ENCODE measurements at places on chromosomes 5 and 9. TPM values are rescaled to one million over a fixed set of nuclear protein-coding genes. Genes with fewer than 3 reads are reported as not detected.

- no peaks in the 10 kb centered on the region for H3K27me3 ChIP-seq
- DNase-seq, result no peak
- H3K4me1 ChIP-seq, result peaks cover 9% of the 10 kb centered on the region
- H3K4me3 ChIP-seq, result no peak overlapping the region
- H3K27ac ChIP-seq, result no peak overlapping the region
- H3K36me3 ChIP-seq, result no peaks in the 10 kb centered on the region
Observed at GRCh38 chr5:136042665-136043121, 13.9 kb downstream of the TGFBI start.

DNA sequence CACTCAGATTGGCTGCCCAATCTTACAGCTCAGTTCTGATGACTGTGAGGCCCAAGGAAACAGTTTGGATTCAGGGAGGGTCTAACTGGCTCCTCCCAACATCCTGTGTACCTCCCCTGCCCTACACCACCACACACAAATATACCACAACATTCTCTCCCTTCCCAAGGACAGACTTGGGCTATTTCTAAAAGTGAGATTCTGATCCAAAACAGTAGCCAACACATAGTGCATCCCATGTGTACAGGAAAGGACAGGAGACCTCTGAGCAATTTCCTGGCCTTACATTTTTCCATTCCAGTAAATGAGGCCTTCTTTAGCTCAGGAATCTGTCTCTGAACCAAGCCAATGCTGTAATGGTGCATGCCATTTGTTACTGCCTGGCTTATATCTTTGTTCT, 20.8 kb downstream of the ZNF366 start:
- no peaks in the 10 kb centered on the region for H3K27me3 ChIP-seq
- H3K27ac ChIP-seq, result no peak overlapping the region
- H3K4me3 ChIP-seq, result no peak overlapping the region
- no peaks in the 10 kb centered on the region for H3K4me1 ChIP-seq

GRCh38 chr5:74762599-74762998, 4.3 kb downstream of the GFM2 start:
- peaks cover 11% of the 10 kb centered on the region for H3K36me3 ChIP-seq
- H3K4me3 ChIP-seq, result no peak overlapping the region
- H3K27me3 ChIP-seq, result no peaks in the 10 kb centered on the region
- no peak for DNase-seq
- no peak overlapping the region for H3K27ac ChIP-seq
- peaks cover 13% of the 10 kb centered on the region for H3K4me1 ChIP-seq

GRCh38 chr9:123453076-123453667, 97.2 kb downstream of the CRB2 start:
- H3K4me1 ChIP-seq, result no peaks in the 10 kb centered on the region
- H3K4me3 ChIP-seq, result no peak overlapping the region
- no peak overlapping the region for H3K27ac ChIP-seq
- H3K27me3 ChIP-seq, result no peaks in the 10 kb centered on the region

GRCh38 chr9:21923694-21924093, 70.5 kb downstream of the CDKN2A start:
- H3K4me3 ChIP-seq, result no peak overlapping the region
- H3K4me1 ChIP-seq, result peaks cover 3% of the 10 kb centered on the region
- no peak for DNase-seq
- H3K36me3 ChIP-seq, result no peaks in the 10 kb centered on the region
- H3K27me3 ChIP-seq, result no peaks in the 10 kb centered on the region

GRCh38 chr9:69740872-69741505, 18.8 kb downstream of the PTAR1 start:
- no peaks in the 10 kb centered on the region for H3K4me1 ChIP-seq
- no peaks in the 10 kb centered on the region for H3K27me3 ChIP-seq
- no peak overlapping the region for H3K4me3 ChIP-seq
- no peak for DNase-seq
- no peak overlapping the region for H3K27ac ChIP-seq
- H3K36me3 ChIP-seq, result peaks cover 9% of the 10 kb centered on the region

DNA sequence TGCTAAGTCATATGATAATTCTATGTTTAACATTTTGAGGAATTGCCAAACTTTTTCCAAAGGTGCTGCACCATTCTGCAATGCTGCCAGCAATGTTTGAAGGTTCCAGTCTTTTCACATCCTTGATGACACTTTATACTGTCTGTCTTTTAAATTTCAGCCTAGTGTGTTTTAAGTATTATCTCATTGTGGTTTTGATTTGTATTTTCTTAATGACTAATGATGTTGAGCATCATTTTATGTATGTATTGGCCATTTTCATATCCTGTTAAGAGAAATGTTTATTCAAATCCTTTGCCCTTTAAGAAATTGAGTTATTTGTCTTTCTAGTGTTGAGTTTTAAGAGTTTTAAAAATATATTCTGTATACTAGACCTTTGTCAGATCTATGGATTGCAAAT, 5.0 kb upstream of the TEX48 start:
- H3K4me3 ChIP-seq, result no peak overlapping the region
- DNase-seq, result no peak
- no peaks in the 10 kb centered on the region for H3K27me3 ChIP-seq

DNA sequence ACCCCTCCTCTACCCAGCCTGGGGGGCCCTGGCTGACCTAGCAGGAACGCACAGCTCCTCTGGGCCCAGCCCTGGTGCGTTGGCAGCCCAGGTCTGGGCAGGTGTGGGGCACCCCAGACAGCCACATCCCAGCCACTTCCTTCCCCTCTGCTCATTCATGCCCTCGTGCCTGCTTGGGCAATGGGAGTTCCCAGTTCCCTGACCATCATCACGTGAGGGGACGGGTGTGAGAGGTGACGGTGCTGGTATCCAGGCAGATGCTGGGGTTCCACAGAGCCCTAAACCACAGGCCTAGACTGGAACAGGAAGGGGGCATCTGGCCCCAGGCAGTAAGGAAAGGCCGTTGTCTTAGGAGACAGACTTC, 8.4 kb downstream of the RALGDS start:
- H3K36me3 ChIP-seq, result peaks cover 43% of the 10 kb centered on the region
- peak overlapping the region; percentile 85 for H3K27ac ChIP-seq
- H3K27me3 ChIP-seq, result no peaks in the 10 kb centered on the region
- H3K4me1 ChIP-seq, result peaks cover 59% of the 10 kb centered on the region
- peak; percentile 76 for DNase-seq

DNA sequence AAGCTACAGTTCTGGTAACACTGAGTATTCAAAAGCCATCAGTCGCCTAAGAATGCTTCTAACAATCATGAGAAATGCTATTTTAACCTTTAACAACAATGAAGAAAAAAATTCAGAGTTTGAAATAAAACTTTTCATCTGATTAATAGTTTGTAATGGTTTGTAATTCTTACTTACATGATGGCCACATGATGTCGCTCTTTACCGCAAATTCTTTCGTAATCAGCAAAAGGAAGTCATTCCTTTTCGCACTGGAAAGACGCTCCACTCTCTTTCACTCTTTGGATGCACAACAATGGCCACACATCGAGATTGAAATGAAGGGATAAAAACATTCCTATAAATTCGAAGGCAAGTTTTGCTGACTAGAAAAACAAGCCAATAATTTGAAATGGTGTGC, at the start of gene PCDHA7:
TSS of gene PCDHA7 (plus strand) at position 277 of the 400 bp plus-strand sequence. CDS start at position 392, 115 bp downstream.
- H3K4me1 ChIP-seq, result no peaks in the 10 kb centered on the region
- DNase-seq, result no peak
- no peaks in the 10 kb centered on the region for H3K36me3 ChIP-seq
- no peak within 1 kb of the TSS for H3K27ac ChIP-seq

GRCh38 chr5:100647461-100648230, 112.5 kb downstream of the FAM174A start:
- H3K4me1 ChIP-seq, result no peaks in the 10 kb centered on the region
- DNase-seq, result peak; percentile 66
- no peaks in the 10 kb centered on the region for H3K36me3 ChIP-seq

DNA sequence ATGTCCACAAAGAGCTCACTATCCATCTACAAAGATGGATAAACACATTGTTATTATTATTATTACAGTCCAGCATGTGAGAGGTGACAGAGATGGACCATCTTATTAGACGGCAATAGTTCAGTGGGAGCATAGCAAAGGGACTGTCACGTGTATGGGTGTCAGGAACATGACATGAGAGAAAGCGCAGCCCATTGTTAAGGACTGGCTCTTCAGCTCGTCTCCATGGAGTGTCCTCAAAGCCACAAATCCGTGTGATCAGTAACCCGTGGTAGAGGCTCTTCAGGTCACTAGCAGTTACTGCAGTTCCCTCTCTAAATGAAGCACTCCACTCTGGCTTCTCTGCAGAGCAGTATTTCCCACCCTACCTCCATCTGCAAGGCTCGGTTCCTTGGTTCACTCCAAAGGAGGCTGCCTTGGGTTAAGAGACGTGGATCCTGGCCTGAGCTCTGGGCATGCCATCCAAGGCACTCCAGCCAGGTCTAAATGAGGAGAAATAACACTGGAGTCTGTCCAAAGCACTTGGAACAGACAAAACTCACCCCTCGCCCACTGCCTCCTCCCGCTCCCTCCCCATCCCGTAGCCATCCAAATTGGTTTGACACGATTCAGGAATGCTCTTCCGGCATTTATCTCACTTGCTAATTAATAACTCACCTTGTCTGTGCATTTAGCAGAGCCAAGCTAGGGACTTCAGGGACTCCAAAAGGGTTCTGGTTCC, 122.3 kb upstream of the WWC1 start:
- no peaks in the 10 kb centered on the region for H3K36me3 ChIP-seq
- no peak overlapping the region for H3K27ac ChIP-seq
- H3K4me1 ChIP-seq, result no peaks in the 10 kb centered on the region
- no peaks in the 10 kb centered on the region for H3K27me3 ChIP-seq

DNA sequence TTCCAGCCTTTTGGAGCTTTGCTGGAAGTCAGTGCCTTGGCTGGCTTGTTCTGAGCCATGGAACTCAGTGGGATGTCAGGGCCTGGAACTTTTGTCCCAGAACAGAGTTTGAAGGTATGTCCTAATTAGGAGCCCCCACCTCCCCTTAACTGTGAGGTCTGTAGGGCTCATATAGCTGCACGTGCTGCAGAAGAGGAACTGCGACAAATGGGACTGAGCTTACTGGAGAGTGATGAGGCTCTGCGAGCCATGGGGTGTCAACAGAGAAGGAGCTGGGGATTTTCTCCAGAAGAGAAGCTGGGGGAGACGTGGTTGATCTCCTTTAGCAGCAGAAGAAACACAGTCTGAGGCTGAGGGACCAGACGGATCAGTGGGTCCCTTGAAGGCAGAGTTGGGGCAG, 10.9 kb downstream of the TMEM8B start:
- no peak for DNase-seq
- no peaks in the 10 kb centered on the region for H3K27me3 ChIP-seq
- H3K4me3 ChIP-seq, result no peak overlapping the region
- no peaks in the 10 kb centered on the region for H3K36me3 ChIP-seq
- peaks cover 4% of the 10 kb centered on the region for H3K4me1 ChIP-seq
- no peak overlapping the region for H3K27ac ChIP-seq

DNA sequence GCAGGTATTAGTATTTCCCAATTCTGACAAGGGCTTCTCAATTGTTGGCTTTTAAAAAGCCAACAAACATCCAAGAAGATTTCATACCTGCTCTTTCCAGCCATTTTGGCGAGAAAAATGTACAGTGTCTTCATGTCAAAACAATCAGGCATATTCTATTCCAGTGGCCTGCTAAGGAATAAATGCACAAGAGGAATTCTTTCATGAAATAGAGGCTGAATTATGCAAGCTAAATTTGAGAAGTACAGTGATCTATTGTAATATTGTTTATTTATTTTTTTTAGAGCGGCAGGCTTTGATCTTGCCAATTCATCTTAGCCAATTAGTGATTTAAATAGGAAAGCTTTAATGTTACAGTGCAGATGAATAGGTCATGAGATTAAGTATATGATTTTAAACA, 49.3 kb downstream of the NLN start:
- H3K27ac ChIP-seq, result no peak overlapping the region
- H3K4me1 ChIP-seq, result no peaks in the 10 kb centered on the region
- H3K4me3 ChIP-seq, result no peak overlapping the region
- no peak for DNase-seq
- H3K27me3 ChIP-seq, result no peaks in the 10 kb centered on the region

- no peaks in the 10 kb centered on the region for H3K27me3 ChIP-seq
- no peaks in the 10 kb centered on the region for H3K36me3 ChIP-seq
- no peak overlapping the region for H3K4me3 ChIP-seq
- peaks cover 28% of the 10 kb centered on the region for H3K4me1 ChIP-seq
Observed at GRCh38 chr9:97923529-97924108, 1.3 kb upstream of the TRMO start.

DNA sequence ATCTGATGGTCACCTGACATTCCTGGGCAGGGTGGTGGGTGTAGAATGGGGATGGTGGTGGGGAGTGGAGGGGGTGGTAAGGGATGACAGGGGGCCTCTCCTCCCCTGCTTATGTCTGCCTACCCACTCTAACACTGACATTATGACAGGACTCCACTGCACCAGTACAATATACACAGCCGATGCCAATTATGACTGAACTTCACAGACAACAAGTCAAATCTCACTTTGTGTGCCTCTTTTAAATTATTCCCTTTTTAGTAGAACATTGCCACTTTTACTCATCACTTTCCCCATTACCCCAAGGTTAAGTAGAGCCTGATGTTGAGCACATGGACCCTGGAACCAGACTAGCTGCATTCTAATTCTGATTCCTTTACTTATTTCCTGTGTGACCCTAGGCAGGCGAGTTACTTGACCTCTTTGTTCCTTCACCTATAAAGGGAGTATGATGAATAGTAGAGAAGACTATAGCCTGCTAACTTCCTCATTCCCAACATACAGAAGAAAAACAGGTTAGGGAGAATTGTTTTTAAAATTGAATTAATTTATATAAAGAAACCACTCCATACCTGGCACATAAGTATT, 464.7 kb downstream of the DMRT2 start:
- H3K36me3 ChIP-seq, result no peaks in the 10 kb centered on the region
- no peak overlapping the region for H3K27ac ChIP-seq
- H3K27me3 ChIP-seq, result no peaks in the 10 kb centered on the region
- no peak overlapping the region for H3K4me3 ChIP-seq
- no peaks in the 10 kb centered on the region for H3K4me1 ChIP-seq

- no peaks in the 10 kb centered on the region for H3K27me3 ChIP-seq
- H3K27ac ChIP-seq, result no peak overlapping the region
- DNase-seq, result no peak
Observed at GRCh38 chr5:60700416-60700757, 421 bp upstream of the DEPDC1B start.

DNA sequence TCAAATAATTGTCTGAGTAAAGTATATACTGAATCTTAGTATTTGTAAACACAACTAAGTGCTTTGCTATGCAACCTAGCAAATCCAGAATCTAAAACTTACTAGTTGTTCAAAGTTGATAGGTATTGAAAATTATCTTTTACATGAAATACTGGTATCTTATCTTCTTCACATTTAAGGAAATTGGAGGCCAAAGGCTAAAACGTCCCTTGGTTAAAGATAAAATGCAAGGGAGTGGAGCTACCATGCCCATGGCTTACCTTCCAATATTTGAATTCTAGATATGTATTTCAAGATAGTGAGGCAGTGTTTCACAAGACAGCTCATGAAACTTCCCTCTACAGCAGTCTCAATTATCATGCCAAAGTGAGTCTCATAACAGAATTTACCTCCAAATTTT, 373.5 kb downstream of the KIAA0825 start:
- DNase-seq, result no peak
- no peak overlapping the region for H3K4me3 ChIP-seq
- H3K27me3 ChIP-seq, result no peaks in the 10 kb centered on the region

GRCh38 chr5:121033334-121033733, 569.2 kb downstream of the PRR16 start:
- H3K27ac ChIP-seq, result no peak overlapping the region
- DNase-seq, result no peak
- H3K4me3 ChIP-seq, result no peak overlapping the region
- no peaks in the 10 kb centered on the region for H3K4me1 ChIP-seq

PCDHGB6 gene
- total RNA-seq, result 15.9 TPM

TSLP gene
- 0.96 TPM for total RNA-seq

SCAMP1 gene
- total RNA-seq, result 31.7 TPM

PTGDS gene
- total RNA-seq, result 241 TPM

C5orf52 gene
- not detected for total RNA-seq

CKMT2 gene
- total RNA-seq, result 52.9 TPM

OR1N2 gene
- total RNA-seq, result not detected

DDX4 gene
- total RNA-seq, result not detected

ARHGEF37 gene
- total RNA-seq, result 3.2 TPM

ECSCR gene
- total RNA-seq, result 16.2 TPM
